ENCODE measurements at places on chromosomes 2 and 18.

- DNase-seq: no peak
These were observed 1102.4 kb upstream of the ZEB2 start for GRCh38 chr2:145622285-145622684.

DNA sequence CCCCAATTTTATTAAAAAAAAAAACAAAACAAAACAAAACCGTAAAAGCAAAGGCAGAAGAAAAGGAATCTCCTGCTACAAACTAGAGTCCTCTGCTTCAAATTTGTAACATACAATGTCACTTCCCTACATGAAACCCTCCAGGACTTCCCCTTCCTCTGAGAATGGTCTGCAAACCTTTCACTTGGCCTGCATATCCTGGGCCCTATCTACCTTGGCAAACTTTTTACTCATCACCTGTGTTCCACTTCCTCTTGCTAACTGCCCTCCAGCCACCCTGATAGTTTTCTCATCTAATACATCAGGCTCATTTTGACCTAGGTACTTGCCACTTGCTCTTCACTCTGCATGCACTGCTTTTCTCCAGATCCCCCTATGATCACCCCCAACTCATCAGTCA, 255.5 kb downstream of the ETAA1 start:
- DNase-seq: no peak

- DNase-seq: peak; percentile 78
These were observed at the start of gene TUBA4A for GRCh38 chr2:219253753-219254589. TUBA4A (minus strand) TSS chr2:219253918; CDS start chr2:219253858, 60 bp downstream.

DNA sequence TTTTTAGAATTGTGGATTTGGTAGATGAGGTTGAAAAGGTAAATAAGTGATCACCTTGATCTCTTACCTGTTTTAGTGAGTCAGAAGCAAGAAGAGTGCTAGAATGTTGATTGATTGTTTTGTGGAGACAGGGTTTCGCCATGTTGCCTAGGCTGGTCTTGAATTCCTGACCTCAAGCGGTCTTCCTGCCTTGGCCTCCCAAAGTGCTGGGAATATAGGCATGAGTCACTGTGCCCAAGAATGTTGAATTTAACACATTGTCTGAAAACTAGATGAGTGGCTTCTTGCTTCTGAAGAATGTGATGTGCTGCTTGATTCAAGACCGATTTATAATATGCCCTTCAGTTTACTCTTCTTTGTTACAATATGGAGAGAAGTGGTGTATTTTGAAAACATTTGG, 121.3 kb downstream of the FMNL2 start:
- DNase-seq: no peak

GRCh38 chr2:151775057-151775740, 40.9 kb upstream of the NEB start:
- DNase-seq: no peak

DNA sequence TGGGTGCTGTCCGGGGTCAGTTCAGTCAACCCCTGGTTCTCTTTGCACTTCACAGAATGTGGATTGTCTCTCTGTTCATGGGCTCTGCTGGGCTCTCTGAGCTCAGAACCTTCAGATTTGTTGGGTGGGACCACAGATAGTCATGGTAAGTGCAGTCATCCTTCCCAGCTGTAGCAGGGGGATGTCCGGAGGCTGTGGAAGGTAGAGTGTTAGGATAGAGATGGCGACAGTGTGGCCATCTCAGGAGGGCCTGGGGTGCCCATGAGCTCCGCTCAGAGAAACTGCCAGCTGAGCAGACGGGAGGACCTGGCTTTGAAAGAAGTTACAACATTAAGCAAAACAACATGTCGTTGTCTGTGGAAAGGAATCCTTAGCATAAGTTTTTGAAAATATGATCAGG, 149.8 kb downstream of the FAM210A start:
- no peak for DNase-seq

GRCh38 chr2:228652366-228652765, 470.9 kb upstream of the SPHKAP start:
- no peak for DNase-seq

GRCh38 chr2:168645696-168646338, 156.6 kb upstream of the NOSTRIN start:
- DNase-seq: no peak

DNA sequence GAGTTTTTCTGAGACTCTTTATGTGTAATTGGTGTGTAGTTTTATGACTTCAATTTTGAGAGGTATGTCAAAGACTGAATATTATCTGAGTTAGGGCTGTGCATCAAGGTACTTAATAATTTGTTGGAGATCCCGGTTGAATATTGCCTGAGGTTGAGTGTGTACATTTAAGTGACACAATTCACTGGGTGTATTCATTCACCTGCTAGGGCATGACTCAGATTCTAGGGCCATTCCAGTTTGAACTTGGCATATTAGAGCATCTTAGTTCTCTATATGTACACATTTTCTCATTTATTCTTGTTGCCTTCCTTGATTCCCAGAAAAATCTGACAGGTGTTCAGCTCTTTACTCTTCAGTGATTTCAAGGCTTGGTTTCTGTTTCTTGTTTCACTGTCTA, 12.5 kb downstream of the MAP4K4 start:
- no peak for DNase-seq

- DNase-seq: no peak
These were observed 34.7 kb downstream of the NPHP1 start for GRCh38 chr2:110170102-110170501.

- DNase-seq: no peak
These were observed 20.8 kb upstream of the KCNK3 start for GRCh38 chr2:26671691-26672090.
